ENCODE measurements at places on chromosomes 7 and 10. TPM values are rescaled to one million over a fixed set of nuclear protein-coding genes. Genes with fewer than 3 reads are reported as not detected.

CPA2 gene
- total RNA-seq, result 0.87 TPM

C10orf95 gene
- total RNA-seq, result 0.21 TPM

GRCh38 chr10:96606946-96607345 lies 20.1 kb upstream of the TM9SF3 start:
- no peak for DNase-seq

DNA sequence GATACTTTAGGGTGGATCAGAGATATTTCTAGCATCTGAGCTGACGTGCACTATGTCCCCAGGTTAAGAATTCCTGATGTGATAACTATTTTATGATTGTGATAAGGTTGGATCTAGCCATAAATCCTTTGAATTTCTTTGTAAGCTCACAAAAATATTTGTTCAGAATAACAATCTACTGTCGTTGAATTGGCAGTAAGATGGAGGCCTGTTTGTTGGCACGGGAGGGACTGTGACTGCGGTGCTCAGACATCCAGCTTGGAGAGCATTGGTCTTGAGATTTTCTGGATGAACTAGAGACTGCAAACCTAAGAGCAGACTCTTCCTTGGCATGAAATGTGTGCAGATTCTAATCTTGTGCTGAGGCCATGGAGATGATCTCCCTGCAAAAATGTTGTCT lies 131.1 kb downstream of the LRRC4 start:
- DNase-seq, result no peak

GRCh38 chr10:104659809-104660208 lies 18.7 kb downstream of the SORCS3 start:
- no peak for DNase-seq

DNA sequence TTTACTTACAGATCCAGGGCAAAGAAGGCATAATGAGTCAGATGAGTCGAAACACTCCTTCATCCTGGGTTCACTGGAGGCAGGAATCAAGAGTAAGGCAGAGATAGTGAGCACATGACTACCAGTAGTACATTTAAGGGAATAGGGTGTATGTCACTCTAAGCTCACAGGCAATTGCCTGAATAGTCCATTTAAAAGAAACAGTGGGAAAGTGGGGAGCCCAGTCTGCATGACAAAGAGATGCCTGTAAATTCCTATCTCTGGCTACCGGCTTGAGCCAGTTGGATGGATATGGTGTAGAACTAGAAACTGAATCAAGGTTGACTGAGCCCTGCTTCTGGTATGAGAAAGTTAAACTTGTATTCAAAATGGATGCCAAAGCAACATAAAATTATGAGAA lies 861.5 kb upstream of the ZWINT start:
- no peak for DNase-seq
